Brain (organoid and tissue), 16 donors: ENCODE measurements at places on chromosomes 2 and 18.

DNA sequence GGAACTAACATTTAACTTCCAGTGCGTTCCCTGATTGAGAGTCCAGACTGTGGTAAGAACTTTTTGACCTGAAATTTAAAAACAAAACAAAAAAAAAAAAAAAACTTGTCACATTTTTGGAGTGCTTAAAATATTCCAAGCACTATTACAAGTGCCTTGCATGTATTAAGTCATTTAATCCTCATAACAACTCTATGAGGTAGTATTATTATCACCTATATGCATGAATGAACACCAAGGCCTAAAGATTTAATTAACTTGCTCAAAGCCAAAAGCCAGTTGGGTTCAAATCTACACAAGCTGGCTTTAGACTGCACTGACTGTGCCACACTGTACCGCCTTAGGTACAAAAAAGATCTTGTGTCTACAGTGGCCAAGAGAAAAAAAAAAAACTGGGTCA, 35.2 kb downstream of the METTL4 start:
- DNase-seq = no peak

DNA sequence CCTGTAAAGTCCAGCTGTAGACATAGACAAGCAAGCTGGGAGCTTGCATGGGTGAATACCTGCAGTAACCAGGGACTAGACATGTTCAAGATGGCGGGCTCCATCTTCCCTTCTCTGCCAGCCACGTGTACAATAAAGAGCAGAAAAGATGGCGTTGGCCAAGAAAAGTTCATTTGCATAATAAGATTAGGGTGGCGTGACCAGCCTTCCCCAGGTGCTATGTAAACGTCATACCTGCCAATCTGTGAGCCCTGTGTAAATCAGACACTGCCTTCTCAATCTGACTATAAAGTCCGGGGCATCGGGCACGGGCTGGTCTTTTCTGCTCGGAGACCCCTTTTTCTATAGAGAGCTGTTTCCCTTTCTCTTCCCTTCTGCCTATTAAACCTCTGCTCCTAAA, 101.6 kb upstream of the XPO1 start:
- no peak for DNase-seq

- DNase-seq = no peak
Measured at GRCh38 chr2:142786918-142787702, 90.4 kb upstream of the KYNU start.

- DNase-seq = no peak
Measured at GRCh38 chr2:99786636-99787390, 297.0 kb upstream of the REV1 start.

DNA sequence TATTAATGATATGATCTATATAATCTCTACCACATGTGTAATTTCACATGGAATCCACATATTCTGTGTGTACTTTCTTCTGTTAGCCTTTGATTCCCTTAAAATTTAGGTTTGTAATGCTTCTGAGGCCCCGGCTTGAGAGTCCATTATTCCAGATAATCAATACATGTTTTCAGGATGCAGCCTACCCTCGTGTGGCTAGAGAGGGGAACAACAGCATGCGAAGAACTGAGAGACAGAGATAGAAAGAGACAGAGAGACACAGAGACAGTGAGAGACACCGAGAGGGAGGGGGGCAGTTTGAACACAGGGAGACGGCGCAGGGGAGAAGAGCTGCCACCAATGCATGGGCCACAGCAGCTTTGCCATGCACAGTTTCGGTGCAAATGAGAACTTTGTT, 185.4 kb downstream of the SNTG2 start:
- DNase-seq = peak; percentile 43

DNA sequence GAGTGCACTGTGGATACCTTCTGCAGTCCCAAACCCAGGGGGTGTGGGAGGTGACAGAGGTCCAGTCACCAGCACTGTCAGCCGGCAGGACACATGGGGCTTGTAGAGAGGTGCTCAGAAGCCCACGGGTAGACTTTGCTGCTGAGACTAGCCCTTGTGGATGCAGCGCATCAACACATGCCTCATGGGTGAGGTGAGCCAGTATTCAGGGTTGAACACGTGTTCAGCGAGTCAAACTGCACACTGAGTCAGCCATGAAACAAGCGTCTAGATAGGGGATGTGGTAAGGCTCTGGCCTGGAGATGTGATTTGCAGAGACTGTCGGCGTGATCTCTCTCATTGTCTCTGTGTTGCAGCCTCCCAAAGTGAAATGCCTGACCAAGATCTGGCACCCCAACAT, 35.8 kb upstream of the SCLY start:
- DNase-seq = no peak

DNA sequence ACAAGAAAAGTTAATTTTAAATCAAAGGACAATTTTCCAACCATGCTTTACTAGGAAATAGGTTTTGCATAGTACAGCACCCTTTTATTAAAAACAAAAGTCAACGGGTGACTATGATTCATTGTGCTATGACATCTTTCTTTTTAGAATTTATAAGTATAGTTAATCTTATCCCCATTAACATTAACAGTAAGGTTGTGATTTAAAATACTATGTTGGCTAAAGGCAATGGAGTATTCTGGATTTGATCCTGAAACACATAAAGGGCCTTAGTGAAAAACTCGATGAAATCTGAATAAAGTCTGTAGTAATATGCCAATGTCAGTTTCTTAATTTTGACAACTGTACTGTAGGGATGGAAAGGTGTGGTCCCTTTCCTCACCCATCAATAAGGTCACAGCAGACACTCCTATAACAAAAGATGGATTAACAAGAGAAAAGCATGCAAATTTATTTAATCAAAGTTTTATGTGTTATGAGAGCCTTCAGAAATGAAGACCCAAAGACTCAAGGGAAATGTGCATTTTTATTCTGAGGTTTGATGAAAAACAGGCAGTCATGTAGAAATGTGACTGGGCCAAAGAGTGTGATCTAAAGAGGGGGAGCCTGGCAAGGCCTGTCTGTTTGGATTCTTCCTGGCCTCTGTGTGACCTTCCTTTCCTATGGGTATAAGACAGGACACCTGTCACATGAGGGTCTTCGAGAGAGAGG, 731.4 kb downstream of the TSN start:
- no peak for DNase-seq

GRCh38 chr2:200847269-200847668, 17.2 kb downstream of the CLK1 start:
- DNase-seq = no peak

GRCh38 chr18:46133534-46133933, 29.3 kb downstream of the HAUS1 start:
- no peak for DNase-seq

GRCh38 chr18:33577685-33578517, at the start of gene ASXL3:
Gene ASXL3 (plus strand): TSS chr18:33578219. CDS start chr18:33578632, 413 bp downstream.
- peak; percentile 85 for DNase-seq
